Endothelial cell of coronary artery (primary cell): ENCODE measurements at places on chromosomes 13 and 19. TPM values are rescaled to one million over a fixed set of nuclear protein-coding genes. Genes with fewer than 3 reads are reported as not detected.

FAM216B gene
- total RNA-seq: not detected in 2 replicates

KLK14 gene
- 0.19 TPM in 1 of 2 replicates, not detected in the other for total RNA-seq

PDX1 gene
- not detected in 2 replicates for total RNA-seq

ZFR2 gene
- total RNA-seq: not detected in 2 replicates

CACNG6 gene
- total RNA-seq: 1.6 and 3.3 TPM in 2 replicates

GIPR gene
- total RNA-seq: 0.09 TPM in 1 of 2 replicates, not detected in the other

ADGRE3 gene
- not detected in 2 replicates for total RNA-seq

TEAD2 gene
- 34.4 and 53.1 TPM in 2 replicates for total RNA-seq

GNG8 gene
- total RNA-seq: not detected in 2 replicates

TEX29 gene
- not detected in 2 replicates for total RNA-seq

CGB8 gene
- total RNA-seq: not detected in 2 replicates
